ENCODE measurements at places on chromosomes 5 and 9.

DNA sequence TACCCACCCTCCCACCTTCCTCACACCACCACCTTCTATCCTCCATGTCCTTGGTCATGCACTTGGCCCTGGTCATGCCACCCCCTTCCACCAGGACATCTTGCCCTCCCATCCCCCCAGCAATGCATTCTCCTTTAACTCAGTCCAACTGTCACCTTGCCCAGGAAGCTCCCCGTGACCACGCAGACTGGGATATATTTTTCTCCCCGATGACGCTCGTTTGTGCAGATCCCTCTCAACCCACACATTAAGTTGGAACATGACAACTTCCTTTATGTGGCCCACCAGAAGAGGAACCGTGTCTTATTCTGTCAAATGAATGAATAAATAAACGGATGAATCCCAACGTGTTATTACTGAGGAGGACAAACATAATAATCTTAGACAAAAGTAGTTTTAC lies 82.8 kb upstream of the TAS2R1 start:
- DNase-seq = no peak

DNA sequence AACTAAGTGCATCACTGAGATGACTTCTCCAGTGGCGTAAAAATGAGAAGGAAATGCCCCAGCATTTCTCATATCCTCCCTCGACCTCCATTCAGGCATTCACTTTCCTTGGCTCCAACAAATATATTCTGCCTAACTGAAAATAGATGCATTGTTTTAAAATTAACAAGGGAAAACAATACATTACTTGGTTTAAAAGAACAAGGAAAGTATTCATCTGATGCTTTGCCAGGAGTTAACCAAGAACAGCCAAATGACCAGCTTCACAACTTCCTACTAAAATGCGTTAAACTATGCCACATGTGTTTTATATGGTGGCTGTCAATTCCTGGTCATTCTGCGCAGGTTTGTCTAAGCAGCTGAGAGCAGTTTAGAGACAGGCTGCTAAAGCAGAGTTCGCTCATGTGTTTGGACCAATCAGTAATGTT lies 121.4 kb downstream of the GNAQ start:
- DNase-seq = no peak

DNA sequence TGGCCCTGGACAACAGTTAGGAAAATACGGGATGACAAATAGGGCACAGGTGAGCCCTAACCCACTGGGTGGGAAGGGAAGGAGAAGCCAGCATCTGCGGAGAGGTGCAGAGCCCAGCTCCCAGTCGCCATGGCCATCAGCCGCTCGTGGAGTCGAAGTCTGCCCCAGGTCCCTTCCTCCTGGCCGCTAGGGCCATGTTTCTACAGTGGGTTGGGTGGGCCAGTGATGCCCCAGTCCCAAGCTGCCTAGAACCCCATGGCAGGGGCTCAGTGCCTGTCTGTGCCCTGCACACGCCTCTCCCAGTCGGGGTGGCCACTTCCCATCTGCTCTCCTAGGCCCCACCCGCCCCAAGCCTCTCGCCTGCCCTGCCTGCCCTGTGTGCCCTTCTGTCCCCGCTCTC lies 34.8 kb downstream of the OLFM1 start:
- DNase-seq = no peak

- no peak for DNase-seq
Observed at GRCh38 chr5:26942481-26942880, 95.9 kb downstream of the CDH9 start.

DNA sequence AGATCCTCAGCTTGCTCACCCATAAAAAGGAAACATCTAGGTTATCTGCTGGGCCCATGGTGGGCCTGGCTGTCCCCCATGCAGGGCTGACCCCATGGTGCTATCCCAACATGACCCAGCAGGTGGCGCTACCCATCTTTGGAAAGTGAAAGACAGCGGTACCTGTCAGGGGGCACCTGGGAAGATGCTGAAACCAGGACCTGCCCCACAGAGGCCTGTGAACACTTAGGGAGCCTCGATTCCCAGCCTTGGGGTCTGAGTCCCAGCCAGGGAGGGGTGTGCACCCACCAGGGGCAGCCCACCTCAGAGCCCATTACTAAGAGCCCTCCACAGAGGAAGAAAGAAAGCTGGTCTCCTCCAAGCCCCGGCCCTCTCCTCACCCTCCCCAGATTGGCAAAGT lies 46.6 kb upstream of the IPPK start:
- DNase-seq = peak; percentile 99

- DNase-seq = peak; percentile 60
Observed at GRCh38 chr9:77022783-77023440, 3.5 kb downstream of the FOXB2 start.

DNA sequence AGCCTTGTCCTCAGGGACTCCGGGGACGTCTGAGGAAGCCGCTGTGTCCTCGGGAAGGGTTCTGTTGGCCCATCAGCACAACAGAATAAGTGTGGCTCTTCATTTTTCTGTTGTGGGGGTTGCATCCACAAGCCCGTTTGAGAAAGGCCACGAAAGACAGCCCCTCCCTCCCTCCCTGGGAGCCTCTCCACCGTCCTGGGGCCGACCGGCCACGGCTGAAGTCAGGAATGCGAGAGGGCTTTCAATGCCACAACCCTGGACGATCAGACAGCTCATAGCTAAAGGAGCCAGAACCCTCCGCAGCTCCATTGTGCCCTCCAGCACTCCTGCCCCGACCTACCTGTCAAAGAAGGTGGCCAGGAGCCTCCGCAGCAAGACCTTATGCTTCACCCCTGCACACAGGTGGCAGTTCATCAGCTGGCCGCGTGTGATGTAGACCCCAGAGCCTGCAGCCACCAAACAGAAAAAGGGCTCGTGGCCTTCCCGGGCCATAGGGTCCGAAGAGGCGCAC lies 52.4 kb upstream of the UBAC1 start:
- no peak for DNase-seq

GRCh38 chr9:135502873-135503321 lies 2.4 kb downstream of the MRPS2 start:
- DNase-seq = no peak

DNA sequence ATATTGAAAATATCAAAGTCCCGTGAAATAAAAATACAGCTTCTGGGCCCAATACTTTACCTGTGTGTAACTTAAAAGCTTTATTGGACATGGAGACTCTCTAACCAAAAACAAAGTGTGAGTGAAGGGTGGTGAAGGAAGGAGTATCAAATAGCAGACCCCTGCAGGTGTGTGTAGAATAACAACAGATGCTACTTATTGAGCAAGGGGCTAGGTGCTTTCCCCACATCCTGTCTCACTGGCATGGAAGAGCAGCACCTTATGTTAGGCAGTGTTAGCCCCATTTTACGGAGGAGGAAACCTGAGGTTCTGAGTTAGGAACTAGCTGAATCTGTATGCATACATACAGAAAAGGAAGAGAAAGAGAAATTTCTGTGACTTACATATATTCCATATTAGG lies 21.8 kb downstream of the SLIT3 start:
- DNase-seq = no peak

DNA sequence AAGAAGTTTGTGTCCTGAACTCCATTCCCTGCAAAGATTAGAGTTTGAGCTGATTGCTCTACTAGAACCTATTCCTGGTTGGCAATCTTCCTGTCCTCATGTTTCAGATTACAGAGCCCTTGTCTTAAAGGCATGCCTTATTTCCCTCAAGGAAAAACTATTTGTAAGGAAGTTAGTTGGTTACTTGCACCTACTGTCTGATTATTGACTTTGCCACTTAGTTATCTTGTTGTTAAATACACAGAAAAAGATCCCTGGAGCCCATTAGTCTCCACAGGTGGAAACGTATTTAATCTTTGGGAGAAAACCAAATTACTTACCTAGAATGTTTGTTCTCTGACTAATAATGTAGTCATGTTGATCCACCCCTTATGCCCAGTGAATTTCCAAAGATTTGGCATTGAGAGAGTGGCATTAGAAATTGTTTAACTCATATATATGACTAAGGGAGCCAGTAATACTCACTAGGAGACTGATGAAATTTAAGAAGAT lies 132.3 kb upstream of the ELL2 start:
- DNase-seq = no peak

- no peak for DNase-seq
Observed at GRCh38 chr9:132989414-132989996, 11.0 kb downstream of the GFI1B start.

DNA sequence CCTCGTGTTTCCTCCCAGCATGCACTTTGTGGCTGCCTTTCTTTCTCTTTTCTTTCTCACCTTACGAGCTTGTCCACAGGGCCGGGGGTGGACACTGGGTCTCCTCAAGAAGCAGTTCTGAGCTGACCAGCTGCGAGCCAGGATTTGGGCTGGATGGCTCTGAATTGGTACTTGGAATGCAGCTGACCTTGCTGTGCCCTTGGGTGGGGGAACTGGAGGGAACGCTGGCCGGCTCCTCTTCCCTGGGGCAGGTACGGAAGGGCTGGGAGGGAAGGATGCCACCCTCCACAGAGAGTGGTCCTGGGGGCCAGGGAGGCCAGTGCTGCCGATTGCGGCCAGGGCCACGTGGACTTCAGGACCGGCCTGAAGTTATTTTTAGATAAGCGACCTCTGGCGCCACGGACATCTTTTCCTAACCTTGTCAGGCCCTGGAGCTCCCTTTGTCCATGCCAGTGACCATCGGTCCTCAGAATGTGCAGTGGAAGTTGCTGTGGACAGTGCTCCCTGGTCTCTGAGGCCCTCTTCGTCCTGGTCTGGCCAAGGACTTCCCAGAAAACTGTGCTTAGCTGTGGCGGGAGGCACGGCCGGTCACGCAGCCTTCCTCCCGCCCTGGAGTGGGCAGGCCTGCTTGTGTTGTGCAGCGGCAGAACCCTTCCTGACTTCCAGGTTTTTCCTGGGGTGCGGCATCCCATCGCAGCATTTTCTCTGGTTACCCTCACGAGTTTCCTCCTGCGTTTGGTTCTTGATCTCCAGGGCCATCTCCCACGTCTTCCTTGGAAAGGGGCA lies 13.5 kb upstream of the AHRR start:
- DNase-seq = peak; percentile 29

DNA sequence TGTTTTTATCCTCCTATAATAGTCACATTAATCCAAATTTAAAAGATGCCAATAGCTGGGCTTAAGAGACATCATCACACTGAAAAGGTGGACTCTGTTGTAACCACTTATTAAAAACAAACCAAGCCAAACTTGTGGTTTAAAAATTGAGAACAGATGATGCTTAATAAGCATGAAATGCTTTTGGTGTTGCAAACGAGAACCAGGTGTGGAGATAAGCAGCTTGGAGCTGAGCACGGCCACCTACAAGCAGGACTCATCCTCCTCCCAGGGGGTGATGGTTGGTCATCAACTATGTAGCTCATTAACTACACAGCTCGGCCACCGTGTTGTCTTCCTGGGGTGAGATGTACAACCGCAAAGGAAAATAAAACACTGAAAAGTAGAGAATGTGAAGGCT lies 154.4 kb downstream of the NPR3 start:
- DNase-seq = no peak

DNA sequence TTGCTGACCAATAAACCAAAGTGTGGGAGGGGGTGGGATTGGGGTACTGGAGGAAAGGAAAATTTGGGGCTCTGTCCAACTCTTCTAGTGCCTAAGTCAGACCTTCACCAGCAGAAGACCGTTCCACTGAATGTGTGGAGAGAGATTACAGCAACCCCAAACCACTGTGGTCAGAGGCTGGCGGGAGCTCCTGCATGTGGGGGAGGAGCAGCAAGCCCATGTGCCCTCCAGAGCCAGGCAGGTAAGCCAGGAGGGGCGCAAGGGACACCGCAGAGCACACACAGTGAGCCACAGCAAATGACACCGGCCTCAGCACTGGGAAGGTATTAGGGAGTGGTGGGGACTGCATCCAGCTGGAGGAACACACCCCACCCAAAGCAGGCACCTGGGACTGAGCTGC lies 62.9 kb downstream of the SMIM23 start:
- DNase-seq = no peak

- DNase-seq = no peak
Observed at GRCh38 chr5:103005276-103005675, 114.7 kb downstream of the GIN1 start.

- DNase-seq = no peak
Observed at GRCh38 chr5:135713161-135713915, 121.1 kb upstream of the SLC25A48 start.

DNA sequence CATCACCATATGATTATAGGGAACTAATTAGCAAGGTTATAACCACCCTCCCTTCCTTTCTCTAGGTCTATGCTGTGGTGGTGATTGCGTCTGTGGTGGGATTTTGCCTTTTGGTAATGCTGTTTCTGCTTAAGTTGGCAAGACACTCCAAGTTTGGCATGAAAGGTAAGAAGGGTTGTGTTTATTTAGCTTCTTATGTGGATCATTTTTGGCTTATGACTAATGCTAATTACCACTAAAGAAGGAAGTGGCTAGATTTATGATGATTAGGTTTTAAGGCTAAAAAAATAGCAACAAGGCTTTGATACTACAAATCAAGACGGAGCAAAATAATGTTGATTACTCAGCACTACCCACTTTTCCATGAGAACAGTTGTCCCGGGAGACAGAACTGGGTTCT lies 82.4 kb downstream of the NTRK2 start:
- no peak for DNase-seq

DNA sequence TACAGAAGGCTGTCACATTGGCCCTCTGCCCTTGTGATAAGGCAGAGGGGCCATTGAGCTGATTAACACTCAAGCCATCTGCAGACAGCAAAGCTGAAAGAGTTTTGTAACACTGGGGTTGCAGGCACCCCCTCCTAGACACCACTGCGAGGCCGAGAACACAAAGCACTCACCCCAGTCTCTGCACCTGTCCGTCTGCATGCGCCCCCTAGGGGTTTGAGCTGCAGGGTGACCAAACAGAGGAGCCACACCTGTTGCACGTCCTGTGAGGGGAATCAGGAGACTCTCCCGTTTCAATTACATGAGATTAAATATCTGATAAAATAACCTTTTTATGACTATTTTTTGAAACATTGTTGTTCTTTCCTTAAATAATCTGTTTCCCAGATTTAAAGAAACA lies 1180.4 kb downstream of the CDH9 start:
- DNase-seq = no peak

GRCh38 chr5:99030906-99031440 lies 102.2 kb upstream of the CHD1 start:
- no peak for DNase-seq

GRCh38 chr5:173011566-173011965 lies 28.0 kb downstream of the ATP6V0E1 start:
- no peak for DNase-seq

- no peak for DNase-seq
Observed at GRCh38 chr5:172846249-172846648, 12.2 kb downstream of the ERGIC1 start.

- no peak for DNase-seq
Observed at GRCh38 chr5:123928401-123928800, 416.4 kb downstream of the CSNK1G3 start.

GRCh38 chr9:113620377-113621161 lies 157.0 kb downstream of the RGS3 start:
- DNase-seq = peak; percentile 72

GRCh38 chr9:28127101-28127500 lies 553.8 kb upstream of the C9orf72 start:
- no peak for DNase-seq

DNA sequence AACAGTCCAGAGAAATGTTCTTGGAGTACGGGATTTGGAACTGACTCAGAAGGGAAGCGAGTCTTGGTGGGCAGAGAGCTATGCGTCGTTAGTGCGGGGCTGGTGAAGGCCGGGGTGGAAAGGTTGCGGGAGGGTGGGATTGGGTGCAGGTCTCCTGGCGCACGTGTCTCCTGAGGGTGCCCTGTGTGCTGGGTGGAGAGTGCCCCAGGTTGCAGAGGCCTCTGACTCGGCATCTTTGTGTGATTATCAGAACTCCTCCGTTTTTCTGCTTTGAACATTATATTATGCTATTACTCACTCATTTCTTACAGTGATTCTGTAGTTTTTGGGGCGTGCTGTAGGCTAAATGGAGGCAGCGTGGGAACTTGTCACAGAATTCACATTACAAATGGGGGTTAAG lies 11.4 kb downstream of the CEP72 start:
- DNase-seq = no peak

GRCh38 chr9:76004526-76004925 lies 114.1 kb downstream of the PCSK5 start:
- no peak for DNase-seq

All from activated CD8-positive, alpha-beta memory T cell treated with anti-CD3 and anti-CD28 coated beads, Interleukin-2, amount 50 U/mL, for 48 hours (primary cell).